ENCODE measurements at places on chromosomes 2 and 18.

- no peak for DNase-seq
Observed at GRCh38 chr2:66273933-66274490, 160.9 kb upstream of the MEIS1 start.

- no peak for DNase-seq
Observed at GRCh38 chr2:189092936-189093335, 86.6 kb downstream of the COL5A2 start.

GRCh38 chr2:135980434-135981079 is 4.9 kb downstream of the DARS1 start:
- DNase-seq, result peak; percentile 34

DNA sequence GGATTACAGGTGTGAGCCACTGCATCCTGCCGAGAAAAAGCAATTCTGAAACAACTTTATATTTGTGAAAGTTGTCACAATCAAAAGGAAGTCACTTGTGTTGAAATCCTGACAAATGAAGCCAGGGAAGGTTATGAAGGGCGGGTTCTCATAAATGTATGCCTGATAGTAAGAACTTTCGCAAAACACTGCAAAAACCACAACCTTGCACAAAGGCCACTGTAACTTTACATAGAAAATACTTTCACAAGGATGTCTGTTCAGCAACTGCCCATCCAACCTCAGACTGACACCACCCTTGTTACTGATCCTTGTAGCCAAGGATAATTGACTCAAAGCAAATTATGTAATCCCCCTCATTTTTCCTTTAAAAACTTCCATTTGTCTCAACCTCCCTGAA is 90.6 kb downstream of the SLC4A3 start:
- no peak for DNase-seq

- peak; percentile 95 for DNase-seq
Observed at GRCh38 chr2:130372055-130372832, 16.4 kb downstream of the PTPN18 start.

DNA sequence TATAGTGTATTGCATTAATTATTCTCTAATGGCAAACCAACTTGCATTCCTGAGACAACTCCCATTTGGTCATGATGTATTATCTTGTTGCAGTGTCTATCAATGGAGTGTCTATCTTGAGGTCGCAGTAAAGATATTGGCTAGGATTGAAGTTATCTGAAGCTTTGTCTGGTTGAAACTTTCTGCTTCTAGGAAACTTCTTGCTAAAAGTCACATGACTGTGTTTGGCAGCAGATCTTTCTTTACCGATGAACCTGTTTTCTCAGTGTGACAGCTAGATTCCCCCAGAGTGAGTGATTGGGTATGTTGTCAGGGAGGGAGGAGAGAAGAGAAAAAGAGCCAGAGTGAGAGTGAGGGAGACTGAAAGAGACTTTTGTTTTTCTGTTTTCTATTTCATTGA is 119.6 kb downstream of the QPCT start:
- peak; percentile 89 for DNase-seq

- DNase-seq, result peak; percentile 97
Observed at GRCh38 chr2:16413285-16413684, 252.3 kb downstream of the CYRIA start.

DNA sequence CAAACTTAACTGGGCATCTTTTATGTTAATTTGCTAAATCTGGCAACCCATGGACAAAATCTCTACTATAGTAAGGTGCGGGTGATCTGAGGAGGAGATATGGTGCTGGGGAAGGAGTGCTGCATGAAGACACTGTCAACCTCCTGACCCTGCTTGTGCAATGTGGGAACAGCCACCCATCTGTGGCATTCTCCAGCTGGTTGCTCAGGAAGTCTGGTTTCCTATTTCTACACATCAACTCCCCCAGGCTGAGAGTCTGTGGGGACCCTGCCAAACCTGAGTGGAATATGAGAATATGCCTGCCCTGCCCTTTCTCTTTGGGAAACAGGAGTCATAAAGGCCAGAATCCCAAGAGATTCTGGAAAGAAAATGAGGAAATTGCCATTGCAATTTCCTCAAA is 60.1 kb upstream of the PAX3 start:
- DNase-seq, result no peak

DNA sequence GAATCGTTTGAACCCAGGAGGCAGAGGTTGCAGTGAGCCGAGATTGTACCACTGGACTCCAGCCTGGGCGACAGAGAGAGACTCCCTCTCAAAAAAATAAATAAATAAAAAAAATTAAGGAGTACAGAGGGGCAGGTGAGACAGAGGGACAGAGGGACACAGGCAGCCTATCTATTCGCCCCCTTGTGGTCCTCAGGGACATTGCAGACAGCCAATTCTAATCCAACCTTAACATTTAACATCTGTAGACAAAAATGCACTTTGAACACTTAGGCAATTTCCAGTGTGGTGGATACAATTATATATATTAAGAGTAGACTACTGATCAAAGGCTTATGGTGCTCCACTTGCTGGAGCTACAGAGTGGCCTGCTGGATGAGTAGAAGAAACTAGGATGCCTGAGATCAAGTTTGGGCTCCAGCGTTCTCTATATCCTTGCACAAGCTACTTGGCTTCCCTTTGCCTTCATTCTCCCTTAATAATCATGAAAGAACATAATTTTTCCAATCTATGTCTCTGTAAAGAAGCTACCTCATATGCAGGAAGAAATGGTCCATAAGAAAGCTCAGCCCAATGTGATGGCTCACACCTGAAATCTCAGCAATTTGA is 8.2 kb upstream of the SMARCAL1 start:
- peak; percentile 66 for DNase-seq

DNA sequence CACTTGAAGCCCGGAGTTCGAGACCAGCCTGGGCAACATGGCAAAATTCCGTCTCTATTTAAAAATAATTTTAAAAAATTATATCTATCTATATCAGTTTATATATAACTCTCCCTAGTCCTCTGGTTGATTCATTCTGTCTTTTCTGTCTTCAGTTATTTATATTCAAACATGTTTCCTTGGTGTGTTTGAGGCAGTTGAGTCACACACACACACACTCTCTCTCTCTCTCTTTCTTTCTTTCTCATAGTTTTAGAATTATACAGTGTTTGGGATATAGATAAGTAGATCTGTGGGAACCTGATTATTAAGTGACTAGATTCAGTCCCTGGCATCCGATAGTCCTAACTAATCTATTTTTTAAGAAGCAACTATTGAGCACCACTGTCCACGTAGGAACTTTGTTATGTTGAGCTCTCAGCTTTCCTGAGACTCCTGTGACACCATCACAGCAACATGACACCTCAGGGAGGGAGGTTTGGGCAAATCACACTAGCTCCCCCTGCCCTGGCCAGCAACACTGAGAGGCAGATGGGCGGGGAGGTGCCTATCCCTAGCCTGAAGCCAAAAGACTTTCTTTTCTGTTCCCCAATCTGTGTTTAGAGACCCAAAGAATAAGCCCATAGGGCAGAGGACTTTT is 482.7 kb downstream of the DLGAP1 start:
- DNase-seq, result no peak

DNA sequence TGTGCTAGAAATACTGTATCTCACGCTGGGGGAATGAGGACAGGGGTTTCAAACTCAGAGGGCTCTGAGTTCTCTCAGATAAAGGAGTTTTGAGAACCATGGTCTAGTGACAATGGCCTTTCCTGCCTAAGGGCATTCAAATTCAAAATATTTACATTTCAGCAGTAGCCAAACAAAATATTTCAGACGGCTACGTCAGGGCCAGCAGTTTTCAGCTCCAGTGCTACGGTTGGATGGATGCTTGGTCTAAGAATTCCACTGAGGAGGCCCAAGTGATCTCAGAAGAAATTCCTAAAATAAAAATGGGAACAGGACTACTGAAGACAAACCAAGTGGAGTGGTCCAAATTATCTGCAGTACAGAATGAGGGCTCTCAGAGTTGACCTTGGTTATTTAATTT is 41.1 kb upstream of the SCG2 start:
- DNase-seq, result no peak

- DNase-seq, result no peak
Observed at GRCh38 chr18:80229766-80230745, 17.3 kb downstream of the PARD6G start.

DNA sequence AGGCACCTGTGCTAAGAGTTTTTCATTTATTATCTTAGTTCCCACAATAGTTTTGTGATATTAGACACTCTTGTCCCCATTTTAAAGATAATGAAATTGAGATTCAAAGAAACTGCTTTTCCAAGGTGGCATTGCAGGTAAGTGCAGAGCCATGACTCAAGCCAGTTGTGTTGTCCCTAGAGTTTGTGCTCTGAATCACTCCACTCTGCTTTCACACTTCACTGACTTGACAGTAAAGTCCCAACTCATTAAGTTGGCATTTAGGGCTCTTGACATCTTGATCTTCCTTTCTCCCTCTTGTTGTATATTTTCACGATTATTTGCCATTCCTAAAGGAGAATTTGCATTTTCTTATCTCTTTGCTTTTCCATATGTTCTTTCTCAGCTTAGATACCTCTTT is 114.3 kb downstream of the DIS3L2 start:
- DNase-seq, result no peak

GRCh38 chr2:199955007-199955338 is 318 bp downstream of the TYW5 start:
- no peak for DNase-seq

Measured in OCI-M1 (cell line).